ENCODE measurements at places on chromosomes 5 and 9.

DNA sequence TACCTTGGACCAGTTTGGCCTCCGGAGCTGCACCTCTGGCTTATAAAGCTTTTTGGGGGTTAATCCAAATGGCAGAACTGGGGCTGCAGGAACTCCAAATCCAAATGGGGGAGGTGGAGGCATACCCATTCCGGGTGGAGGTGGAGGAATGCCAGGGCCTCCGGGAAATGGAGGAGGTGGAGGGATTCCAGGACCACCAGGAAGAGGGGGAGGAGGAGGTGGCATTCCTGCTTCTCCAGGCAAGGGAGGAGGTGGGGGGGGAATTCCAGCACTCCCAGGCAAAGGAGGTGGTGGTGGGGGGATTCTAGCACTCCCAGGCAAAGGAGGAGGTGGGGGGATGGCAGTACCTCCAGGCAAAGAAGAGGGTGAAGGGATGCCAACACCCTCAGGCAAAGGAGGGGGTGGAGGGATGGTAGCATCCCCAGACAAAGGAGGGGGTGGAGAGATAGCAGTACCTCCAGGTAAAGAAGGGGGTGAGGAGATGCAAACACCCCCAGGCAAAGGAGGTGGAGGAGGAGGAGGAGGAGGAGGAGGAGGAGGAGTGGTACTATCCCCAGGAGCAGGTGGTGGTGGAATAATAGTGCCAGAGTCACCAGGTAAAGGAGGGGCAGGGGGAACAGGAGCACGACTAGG, 45.2 kb downstream of the DIAPH1 start:
- DNase-seq: no peak

GRCh38 chr5:65823204-65823603, 101.2 kb downstream of the NLN start:
- DNase-seq: no peak

DNA sequence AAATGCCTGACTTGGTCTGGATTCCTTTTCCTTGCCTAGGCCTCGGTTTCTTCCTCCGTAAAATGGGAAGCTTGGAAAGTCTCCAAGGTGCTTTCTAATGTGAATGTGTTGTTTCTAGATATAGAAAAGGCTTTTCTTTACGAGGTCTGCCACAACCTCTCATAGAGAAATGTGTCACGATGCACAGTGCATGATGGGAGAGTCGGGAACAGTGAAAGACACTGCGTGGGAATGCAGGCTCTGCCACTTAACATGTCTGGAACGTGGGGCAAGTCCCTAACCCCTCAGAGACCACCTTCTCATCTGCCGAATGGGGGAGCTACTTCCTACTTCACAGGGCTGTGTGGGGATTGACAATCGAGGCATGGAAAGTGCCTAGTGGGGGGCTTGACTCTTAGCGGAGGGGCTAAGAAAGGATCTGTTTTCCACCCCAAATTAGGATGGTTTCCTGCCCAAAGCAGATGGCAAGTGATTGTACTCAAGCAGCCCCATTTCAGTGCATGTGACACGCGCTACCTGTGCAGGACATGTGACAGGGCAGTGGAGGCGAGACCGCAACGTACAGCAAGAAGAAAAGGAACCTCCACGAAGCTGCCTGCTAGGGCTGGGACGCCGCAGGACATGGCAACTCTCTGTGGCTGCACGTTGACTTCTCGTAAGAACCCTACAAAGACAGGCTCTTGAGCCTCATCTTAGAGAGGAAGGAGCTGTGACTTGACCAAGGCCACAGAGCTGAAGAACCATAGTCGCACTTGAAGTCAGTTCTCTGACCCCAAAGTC, 115.2 kb downstream of the CRB2 start:
- no peak for DNase-seq

GRCh38 chr9:15977438-15977837, 424.6 kb downstream of the CCDC171 start:
- no peak for DNase-seq

DNA sequence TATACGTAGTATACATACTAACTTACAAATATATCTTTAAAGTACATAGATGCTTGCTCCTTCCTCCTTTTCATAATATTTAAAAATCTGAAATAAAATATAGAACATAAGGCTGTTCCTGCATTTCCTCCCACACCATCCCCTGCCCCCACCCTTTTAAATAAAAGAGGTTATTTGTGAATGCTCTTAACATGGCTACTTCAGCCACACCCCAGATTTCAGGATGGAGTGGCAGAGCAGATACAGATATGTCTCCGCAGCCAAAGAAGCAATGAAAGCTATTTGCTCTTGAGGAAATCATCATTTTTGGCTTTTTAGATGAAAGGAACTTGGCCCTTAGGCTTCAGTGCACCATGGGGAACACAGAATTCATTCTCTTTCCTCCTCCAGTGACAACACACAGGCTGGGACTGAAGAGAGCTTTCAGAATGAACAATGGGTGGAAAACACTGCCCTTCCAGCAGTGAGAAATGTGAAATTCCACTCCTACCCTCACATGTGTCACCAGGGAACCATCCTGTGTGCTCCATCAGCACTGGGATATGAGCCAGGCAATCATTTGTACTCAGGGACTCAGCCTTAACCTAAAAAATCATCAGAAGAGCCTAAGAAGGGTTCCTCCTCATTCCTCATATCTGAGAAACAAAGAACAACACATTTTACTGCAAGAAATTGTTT, 134.3 kb downstream of the PPP2R2B start:
- peak; percentile 29 for DNase-seq

DNA sequence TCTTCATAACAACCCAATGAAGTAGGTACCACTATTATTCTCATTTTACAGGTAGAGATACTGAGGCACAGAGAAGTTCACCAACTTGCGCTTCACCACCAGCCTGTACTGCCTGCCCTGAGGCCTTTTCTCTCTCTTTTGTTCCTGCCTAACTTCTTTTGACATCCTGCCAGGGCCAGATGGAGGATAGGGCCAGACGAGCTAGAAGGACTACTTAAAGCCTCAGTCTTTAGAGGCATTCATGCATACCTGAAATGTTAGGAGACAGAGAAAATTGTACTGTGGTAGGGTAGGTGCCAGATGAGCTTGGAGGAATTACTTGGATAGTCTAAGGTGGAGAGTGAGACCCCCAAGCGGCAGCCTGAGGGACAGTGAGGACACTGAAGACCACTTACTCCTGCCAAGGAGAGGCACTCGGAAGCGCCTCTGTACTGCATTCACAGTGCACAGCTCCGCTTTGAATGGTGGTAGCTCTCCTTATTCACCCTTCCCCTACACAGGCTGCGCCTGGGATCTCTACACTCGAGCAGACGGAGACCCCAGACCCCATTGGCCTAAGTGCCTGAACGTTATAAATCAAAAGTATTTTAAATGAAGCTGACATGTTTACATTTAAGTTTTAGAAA, 6.2 kb upstream of the ORM1 start:
- DNase-seq: no peak

All from left hindlimb (tissue), 1 donor.